ENCODE measurements at places on chromosomes 3 and 15.

DNA sequence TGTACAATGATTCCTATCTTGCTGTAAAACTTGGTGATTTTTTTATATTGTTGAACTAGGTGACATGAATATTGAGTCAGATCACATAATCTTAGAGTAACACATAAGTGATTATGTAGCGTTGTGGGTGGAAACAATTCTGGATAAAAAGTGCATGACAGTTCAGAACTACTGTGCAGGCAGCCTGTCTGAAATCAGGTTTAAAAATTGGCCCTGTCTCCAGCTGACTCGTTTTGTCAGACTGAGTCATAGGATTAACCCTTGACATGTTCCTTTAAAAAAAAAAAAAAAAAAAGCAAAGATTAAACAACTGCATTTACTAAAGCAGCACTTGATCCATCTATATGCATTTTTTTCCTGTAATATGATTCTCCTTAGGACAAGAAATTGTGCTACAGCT, 160.0 kb upstream of the CGNL1 start:
- no peak for DNase-seq

- no peak for DNase-seq
Measured at GRCh38 chr15:70526221-70526973, 237.0 kb downstream of the UACA start.

DNA sequence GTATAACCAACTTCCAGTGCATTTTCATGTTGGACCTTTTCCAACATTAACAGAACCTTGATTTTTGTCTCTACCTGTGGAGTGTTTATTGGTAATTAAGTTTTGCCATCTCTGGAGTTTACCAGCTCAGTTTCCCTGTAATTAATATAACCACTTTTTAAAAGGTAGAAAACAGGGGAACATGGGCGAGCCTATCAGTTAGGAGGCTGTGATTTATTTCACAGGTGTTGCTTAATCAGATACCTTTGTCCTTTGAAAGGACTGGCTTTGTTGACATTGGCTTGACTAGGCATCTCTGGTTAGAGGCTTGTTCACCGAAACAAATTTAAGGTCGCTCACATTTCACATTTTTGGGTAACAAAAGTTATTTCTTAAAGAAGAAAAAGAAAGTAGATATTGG, 622 bp downstream of the NAALADL2 start:
- no peak for DNase-seq

GRCh38 chr15:85493260-85493659, 112.9 kb downstream of the AKAP13 start:
- no peak for DNase-seq
